Activated CD4-positive, alpha-beta T cell treated with anti-CD3 and anti-CD28 coated beads for 24 hours (primary cell): ENCODE measurements at places on chromosomes 7 and 10.
A peak's percentile ranks its signal among the peaks of the same experiment; 100 is the strongest.

- no peak for DNase-seq
Observed at GRCh38 chr7:27095050-27095896, 527 bp downstream of the HOXA1 start.

- DNase-seq: no peak
Observed at GRCh38 chr10:88291289-88292184, 291.6 kb downstream of the RNLS start.

GRCh38 chr7:138030679-138031351 lies 28.9 kb upstream of the CREB3L2 start:
- DNase-seq: no peak

- peak; percentile 18 for DNase-seq
Observed at GRCh38 chr7:8418629-8419245, 14.7 kb upstream of the NXPH1 start.

DNA sequence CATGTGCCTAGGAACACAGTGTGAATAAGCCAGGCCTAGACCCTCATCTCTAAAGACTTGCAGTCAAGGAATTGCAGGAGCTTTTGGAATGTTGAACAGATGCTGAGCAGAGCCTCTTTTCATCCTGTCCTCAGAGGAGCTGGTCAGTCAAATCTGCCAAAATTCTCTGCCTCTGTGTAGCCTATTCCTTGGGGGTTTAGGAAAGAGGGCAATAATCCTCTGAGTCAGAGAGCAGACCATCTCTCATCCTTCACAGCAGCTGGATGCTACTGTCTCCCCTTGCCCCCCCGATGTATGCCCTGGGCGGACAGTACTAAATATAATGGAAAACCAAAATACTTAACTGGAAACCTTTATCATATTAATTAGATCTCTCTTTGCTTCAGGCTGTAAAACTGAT lies 52.6 kb downstream of the BICC1 start:
- DNase-seq: no peak
